ENCODE measurements at places on chromosomes 2 and 18.

DNA sequence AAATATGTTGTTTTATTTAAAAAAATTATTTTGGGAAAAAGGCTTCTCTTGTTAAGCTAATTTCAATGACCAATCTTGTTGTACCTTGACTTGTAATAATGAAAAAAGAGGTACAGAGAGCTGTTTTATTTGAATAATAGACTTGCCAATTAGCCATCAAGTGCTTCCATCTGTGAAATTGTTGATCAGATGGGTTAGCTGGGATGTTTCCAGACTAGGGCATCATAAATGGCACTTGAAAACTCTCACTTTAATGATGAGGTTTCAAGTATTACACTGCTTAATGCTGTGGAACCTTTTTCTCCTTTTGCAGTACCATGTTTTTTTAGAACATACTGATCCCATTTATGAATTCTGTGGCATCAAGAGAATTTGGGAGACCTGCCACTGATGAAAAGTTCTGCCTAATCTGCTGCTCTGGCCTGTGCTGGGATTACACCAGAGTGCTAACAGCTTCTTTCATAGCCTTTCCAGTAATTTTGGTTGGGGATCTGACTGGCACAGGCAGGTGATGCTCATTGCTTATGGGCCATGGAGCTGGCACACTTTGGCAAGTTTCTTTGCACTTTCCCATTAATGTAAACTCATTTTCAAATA lies 24.2 kb downstream of the PSMD14 start:
- DNase-seq = no peak

GRCh38 chr2:30549096-30549495 lies 102.0 kb downstream of the LCLAT1 start:
- DNase-seq = no peak

- no peak for DNase-seq
Measured at GRCh38 chr2:80128080-80128479, 176.5 kb downstream of the LRRTM1 start.

GRCh38 chr2:73081181-73081671 lies 9.7 kb upstream of the SFXN5 start:
- DNase-seq = no peak

- DNase-seq = no peak
Measured at GRCh38 chr2:106098081-106098480, 96.0 kb downstream of the UXS1 start.

DNA sequence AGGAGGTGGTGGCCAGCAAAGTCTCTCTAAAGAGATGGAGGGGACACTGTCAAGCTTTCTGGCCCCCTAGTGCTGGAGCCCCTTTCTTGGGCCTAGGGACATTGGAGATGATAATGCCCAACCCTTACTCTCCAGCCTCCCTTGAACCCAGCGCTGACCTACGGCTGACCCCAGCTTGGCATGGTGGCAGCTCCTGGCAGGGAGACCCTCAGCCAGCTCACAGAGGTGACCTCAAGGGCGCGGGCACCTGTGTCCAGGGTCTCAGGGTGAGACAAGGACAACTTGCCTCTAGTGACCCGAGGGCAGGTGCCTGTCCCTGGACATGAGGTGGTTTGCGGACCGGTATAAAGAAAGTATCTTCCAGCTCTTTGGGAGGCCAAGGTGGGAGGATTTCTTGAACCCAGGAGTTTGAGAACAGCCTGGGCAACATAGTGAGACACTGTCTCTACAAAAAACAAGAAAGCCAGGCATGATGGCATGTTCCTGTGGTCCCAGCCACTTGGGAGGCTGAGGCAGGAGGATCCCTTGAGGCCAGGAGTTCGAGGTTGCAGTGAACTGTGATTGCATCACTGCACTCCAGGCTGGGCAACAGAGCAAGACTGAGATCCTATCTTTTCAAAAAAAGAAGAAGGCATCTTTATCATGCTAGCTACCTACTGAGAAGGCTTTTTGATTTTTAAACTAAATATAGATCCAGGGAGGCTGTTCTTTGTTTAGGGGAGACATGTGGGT lies 3.3 kb upstream of the PER2 start:
- DNase-seq = no peak

GRCh38 chr2:150572961-150573395 lies 85.5 kb upstream of the RND3 start:
- DNase-seq = no peak

DNA sequence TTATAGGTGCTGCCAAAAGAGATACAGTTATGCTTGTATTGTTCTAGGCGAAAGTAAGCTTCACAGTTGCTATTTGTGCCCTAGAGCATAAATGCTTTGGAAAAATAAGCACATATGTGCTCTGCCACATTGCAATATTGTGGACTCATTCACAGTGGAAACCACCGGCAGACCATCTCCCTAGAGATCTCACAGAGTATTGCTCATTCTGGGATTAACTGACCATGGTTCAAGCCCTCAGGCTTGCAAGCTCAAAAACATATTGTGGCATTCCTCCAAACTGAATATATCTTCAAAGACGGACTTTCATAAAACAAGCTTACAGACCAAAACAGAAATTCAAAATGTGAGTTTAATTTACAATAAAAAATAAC lies 158.2 kb upstream of the CCDC150 start:
- no peak for DNase-seq

- no peak for DNase-seq
Measured at GRCh38 chr2:86097114-86097896, 8.4 kb downstream of the POLR1A start.

GRCh38 chr2:196101325-196101991 lies 32.8 kb upstream of the DNAH7 start:
- DNase-seq = no peak

DNA sequence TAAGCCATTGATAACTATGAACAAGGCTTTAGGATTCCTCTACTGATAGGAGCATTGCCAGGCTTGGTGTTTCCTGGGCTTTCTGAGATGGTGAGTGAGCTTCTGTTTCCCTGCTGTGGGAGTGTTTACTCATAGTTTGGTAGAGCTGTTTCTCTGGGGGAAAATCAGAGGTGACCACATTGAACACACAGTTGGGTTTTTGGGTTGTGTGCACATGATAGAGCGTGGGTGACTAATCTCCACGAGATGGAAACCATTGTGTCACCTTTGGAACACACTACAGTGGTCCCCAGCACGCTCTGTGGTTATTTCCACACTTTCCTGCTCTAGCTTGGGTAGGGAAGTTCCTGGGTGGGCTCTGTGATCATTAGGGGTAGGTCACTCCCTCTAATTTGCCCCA lies 5.4 kb downstream of the IL1R1 start:
- DNase-seq = no peak

GRCh38 chr2:190457256-190457655 lies 49.1 kb downstream of the MFSD6 start:
- DNase-seq = no peak

DNA sequence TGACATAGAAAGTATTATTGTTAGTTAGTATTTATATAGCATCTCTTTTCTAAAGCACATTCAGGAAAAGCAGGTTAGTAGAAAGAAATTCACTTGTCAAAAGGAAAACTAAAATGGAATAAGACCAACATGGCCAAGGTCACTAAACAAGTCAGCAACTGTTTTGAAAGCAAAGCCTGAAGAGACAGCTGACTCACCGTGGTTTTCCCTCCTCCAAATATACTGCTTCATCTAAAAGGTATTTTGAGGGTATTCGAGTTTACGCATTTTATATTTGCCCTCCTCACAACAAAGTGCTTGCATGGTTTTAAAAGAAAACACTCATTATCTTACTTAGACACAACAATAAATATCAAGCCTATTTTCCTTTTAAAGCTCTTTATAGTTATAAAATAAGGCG lies 24.0 kb downstream of the ZNF385B start:
- DNase-seq = no peak

DNA sequence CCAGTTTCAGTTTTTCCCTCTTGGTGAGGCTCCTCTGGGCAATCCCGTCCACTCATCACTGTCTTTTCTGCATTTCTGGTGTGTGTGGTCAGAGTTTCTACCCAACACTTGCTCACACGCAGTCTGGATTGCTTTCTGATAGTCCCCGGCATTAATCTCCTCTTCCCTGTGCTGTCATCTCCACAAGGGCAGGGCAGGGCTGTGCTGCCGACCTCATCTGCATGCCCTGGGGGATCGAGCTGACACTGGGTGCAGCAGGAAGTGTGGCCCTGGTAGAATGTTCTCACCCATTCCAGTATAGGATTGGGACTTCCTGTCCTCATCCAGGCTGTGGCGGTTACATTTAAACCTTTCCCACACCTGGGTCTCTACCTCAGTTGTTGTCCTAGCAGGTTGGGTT lies 80.0 kb upstream of the FAM136A start:
- no peak for DNase-seq

- no peak for DNase-seq
Measured at GRCh38 chr2:235605312-235606003, 111.6 kb downstream of the AGAP1 start.

DNA sequence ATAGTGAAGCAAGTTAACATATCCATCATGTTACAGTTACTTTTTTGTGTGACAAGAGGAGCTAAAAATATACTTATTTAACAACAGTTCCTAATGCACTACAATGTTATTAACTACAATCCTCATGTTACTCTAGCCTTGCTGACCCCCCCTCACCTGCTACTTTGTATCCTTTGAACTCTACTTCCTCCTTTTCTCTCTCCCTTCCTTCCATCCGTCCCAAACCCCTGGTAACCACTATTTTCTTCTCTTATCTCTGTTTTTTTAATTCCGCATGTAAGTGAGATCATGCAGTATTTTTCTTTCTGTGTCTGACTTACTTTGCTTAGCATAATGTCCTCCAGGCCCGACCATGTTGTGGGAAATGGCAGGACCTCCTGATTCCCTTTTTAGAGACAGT lies 59.4 kb downstream of the NPAS2 start:
- DNase-seq = no peak

GRCh38 chr2:51579412-51579811 lies 547.5 kb upstream of the NRXN1 start:
- no peak for DNase-seq

DNA sequence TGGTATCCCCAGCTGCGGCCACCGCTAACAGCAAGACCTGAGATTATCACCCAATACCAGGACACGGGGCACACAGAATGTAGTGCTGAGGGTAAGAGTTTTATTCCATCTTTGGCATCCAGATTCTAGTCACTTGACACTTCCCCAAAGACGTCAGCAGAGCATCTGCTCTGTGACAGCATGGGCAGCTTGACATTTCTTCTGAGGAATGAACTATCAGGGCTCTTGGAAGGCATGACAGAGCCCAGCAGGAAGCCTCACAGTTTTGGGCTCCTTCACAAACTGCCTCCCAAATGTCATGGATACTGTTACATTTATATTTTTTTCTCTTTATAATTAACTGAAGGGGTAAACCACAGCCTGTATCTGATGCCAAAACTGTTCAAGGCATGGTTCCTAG lies 1010.7 kb downstream of the TDRD15 start:
- DNase-seq = no peak

DNA sequence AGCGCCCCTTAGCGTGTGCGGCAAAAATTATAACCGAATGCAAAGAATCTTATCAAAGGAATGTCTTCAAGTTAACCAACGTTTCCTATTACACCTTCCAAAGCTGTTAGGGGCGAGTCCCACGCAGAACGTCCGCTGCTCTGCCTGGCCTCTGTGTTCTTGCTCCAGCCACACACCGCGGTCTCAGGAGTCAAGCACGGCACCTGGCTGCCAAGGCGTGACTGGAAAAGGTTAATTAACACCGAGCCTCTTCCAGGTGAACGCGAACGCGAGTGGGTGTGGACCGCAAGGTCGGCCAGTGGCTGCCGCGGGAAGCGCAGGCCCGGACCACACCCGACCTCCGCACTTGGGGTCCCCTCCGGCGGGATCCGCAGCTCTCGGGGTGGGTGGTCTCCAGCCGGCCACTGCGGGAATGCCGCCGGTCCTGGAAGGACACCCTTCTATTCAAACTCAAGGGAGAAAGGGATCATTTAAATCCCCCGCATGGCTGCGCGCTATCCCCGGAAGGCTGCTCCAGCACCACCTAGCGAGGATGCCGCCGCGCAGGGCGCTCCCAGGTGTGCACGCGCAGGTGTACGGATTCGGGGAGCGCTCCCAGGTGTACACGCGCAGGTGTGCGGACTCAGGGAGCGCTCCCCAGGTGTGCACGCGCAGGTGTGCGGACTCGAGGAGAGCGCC lies 830 bp downstream of the CYB5A start:
- DNase-seq = no peak

Data from 8988T (cell line).